Type B pancreatic cell (in vitro differentiated cells): ENCODE measurements at places on chromosomes 2 and 18. TPM values are rescaled to one million over a fixed set of nuclear protein-coding genes. Genes with fewer than 3 reads are reported as not detected.

DNA sequence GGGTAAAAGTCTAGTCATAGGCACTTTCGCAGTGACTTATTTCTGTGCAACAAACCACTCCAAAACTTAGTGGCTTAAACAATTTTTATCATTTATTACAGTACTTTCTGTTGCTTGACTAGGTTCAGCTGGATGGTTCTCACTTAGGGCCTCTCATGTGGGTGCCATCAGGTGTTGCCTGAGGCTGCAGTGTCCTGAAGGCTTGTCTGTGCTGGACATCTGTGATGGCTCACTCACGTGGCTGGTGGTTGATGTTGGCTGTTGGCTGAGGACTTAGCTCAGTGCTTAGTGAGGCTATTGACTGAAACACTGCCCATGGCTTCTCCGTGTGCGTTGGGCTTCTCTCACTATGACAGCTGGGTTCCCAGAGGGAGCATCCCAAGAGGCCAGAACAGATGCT lies 81.4 kb upstream of the GCFC2 start:
- no peak overlapping the region for H3K27ac ChIP-seq
- DNase-seq = no peak
- H3K4me1 ChIP-seq = peaks cover 22% of the 10 kb centered on the region
- no peak overlapping the region for H3K4me3 ChIP-seq
- H3K36me3 ChIP-seq = no peaks in the 10 kb centered on the region
- H3K27me3 ChIP-seq = peaks cover 4% of the 10 kb centered on the region

DNA sequence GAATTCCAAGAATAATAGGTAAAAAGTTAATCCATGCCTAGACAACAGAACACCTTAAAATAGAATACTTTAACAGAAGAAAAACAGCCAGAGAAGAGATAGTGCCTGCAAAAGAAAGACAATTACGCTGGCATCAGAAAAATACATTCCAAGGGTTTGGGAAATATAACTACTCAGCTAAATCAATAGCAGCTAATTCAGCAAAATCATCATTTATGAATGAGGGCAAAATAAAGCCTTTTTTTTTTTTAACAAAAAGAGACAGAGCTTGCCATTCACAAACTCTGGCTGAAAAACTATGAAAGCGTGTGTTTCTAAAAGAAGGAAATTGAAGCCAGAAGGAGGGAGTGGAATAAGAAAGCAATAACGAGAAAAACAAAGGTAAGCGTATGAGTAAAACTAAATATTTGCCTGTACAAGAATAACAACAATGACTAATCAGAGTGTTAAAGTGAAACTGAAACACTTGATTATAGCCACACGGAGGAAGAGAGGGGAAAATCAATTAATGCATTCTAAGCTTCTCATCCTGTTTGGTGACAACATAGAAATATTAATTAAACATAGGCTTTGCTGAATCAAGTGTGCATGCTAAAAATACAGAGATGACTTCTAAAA lies 90.2 kb downstream of the EHD3 start:
- H3K4me1 ChIP-seq = no peaks in the 10 kb centered on the region
- H3K27me3 ChIP-seq = peaks cover 2% of the 10 kb centered on the region
- H3K4me3 ChIP-seq = no peak overlapping the region
- no peak for DNase-seq

- no peaks in the 10 kb centered on the region for H3K36me3 ChIP-seq
- H3K4me3 ChIP-seq = no peak overlapping the region
- DNase-seq = peak; percentile 60
- H3K27me3 ChIP-seq = no peaks in the 10 kb centered on the region
Measured at GRCh38 chr2:240503375-240503774, 54.4 kb downstream of the ANKMY1 start.

DNA sequence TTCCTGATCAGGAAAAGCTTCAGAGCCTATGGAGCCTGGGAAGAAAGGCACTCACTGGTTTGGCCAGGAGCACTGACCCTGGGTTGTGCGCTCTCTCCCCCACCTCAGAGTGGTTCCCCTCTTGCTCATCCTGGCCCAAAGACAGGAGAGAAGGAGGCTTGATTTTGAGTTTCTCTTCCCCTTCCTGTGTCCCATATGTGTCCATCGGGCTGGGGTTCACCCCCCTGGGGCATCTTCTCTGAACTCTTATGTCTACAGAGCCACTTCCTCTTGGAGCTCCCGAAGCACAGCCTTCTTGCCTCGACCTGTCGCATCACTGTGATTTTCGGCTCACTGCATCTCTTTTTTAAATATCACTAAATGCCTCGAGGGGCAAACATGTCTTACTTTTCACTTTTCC lies 692.3 kb downstream of the RNF144A start:
- H3K36me3 ChIP-seq = no peaks in the 10 kb centered on the region
- H3K4me1 ChIP-seq = peaks cover 21% of the 10 kb centered on the region
- no peak for DNase-seq
- H3K27ac ChIP-seq = no peak overlapping the region

DNA sequence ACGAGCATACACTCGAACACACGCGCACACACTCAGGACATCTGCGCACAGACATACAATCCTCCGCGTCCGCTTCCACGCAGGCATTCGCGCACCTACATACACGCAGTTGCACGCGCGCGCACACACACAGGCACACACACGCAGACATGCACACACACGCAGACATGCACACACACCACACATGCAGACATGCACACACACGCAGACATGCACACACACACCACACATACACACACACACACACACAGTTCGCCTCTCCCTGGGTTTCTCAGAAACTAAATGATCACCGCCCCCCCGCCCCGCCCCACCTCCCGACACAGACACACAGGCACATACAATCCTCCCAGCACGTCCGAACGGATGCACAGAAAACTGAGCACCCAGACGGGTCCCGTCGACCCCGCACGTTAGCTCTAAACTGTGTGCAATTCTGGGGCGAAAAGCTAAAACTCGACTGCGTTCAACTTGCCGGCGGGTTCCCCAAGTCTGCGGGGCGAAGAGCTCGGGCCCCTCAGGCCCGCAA lies 1.0 kb downstream of the EPHA4 start:
- no peak for DNase-seq
- peaks cover 7% of the 10 kb centered on the region for H3K36me3 ChIP-seq
- peaks cover 40% of the 10 kb centered on the region for H3K27me3 ChIP-seq

DNA sequence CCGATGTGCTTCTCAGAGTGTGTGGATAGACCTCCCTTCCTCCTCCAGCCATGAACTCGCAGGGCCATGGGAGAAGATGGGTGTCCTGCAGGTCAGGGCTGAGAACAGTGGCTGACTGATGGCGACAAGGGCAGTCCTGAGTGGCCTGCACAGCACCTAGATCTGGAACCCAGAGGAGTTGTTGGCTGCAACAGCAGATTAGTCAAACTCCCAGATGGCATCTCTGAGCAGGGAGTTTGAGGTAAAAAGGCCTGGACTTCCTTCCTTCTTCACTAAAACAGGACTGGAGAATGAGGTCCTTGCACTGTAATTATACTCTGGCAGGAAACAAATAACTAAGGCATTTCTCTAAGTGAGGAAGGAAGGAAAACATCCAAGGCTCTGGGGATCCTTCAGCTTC lies 160.8 kb downstream of the MYCN start:
- DNase-seq = no peak
- H3K27me3 ChIP-seq = no peaks in the 10 kb centered on the region
- no peak overlapping the region for H3K27ac ChIP-seq
- H3K36me3 ChIP-seq = no peaks in the 10 kb centered on the region
- H3K4me1 ChIP-seq = peaks cover 31% of the 10 kb centered on the region

DNA sequence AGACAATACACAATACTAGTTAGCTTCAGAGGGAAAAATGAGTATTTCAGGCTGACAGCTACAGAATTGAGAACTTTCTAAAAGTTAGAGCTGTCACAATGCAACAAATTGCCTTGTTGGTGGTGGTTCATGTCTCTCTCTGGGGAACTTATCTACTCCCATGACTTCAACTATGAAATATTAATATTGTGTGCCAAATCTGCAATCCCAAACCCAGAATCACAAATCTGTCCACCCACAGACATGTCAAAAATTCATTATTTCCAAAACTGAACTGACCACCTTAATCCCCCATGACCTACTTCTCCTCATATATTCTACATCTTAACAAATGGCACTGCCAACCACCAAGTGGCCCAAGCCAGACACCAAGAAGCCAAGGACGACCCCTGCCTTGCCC lies 143.5 kb downstream of the TCF4 start:
- no peak overlapping the region for H3K27ac ChIP-seq
- no peaks in the 10 kb centered on the region for H3K27me3 ChIP-seq
- DNase-seq = no peak
- peaks cover 20% of the 10 kb centered on the region for H3K36me3 ChIP-seq
- no peak overlapping the region for H3K4me3 ChIP-seq

DNA sequence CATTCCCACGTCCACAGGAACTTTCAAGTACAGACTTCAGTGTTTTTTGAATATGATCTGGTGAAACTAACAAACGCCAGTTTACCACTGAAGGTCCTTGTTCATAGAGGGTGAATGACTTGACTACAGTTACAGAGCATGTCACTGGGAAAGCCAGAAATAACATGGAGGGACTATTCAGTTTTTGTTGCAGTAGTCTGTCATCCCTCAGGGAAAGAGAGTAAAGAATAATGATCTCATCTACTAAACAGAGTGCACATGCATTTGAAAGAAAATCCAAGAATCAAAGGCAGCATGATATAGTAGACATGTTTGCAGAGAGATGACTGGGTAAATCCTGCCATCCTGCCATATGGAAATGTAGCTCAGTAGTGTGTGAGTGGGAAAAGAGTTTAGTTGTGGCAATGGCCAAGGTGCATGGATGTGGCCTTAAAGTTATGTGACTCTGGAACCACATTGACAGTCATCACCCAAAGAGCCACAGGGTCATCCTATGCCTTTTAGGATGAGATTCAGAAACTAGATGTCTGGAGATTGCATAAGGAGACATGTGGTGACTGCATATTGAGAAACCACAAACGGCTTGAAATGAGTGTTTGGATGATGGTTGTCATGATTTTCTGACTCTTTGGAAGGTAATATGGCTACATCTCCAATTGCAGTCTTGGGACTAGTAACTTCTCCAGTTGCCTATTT lies 125.3 kb upstream of the ZEB2 start:
- peaks cover 12% of the 10 kb centered on the region for H3K4me1 ChIP-seq
- no peak overlapping the region for H3K27ac ChIP-seq
- H3K27me3 ChIP-seq = peaks cover 17% of the 10 kb centered on the region
- no peaks in the 10 kb centered on the region for H3K36me3 ChIP-seq

Gene PFN4
- 1.3 and 2.5 TPM in 2 replicates for total RNA-seq

GRCh38 chr18:48848641-48849143 lies 102.1 kb downstream of the SMAD7 start:
- DNase-seq = no peak
- H3K27me3 ChIP-seq = no peaks in the 10 kb centered on the region
- H3K4me3 ChIP-seq = peak overlapping the region; percentile 42
- H3K4me1 ChIP-seq = peaks cover 66% of the 10 kb centered on the region
- H3K36me3 ChIP-seq = peaks cover 23% of the 10 kb centered on the region
